ENCODE measurements at places on chromosomes 16 and 17.
A peak's percentile ranks its signal among the peaks of the same experiment; 100 is the strongest.

GRCh38 chr16:50573947-50574744 is 25.9 kb downstream of the NKD1 start:
- DNase-seq: no peak

DNA sequence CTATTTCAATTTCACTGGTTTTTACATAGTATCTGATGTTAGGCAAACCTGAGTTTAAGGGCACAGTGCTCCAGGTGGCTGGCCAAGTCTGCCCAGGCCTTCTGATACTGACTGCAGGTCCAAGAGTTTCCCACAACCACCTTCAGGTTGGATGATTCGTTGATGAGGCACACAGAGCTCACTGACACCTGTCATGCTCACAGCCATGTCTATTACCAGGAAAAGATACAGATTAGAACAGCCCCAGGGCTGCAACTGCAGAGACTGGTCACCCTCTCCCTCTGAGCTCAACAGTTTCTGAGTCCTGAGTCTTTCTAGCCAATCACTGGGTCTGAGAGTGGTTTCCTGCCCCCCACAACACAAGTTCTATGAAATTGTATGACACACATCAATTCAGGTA is 37.2 kb downstream of the MEAK7 start:
- DNase-seq: no peak

DNA sequence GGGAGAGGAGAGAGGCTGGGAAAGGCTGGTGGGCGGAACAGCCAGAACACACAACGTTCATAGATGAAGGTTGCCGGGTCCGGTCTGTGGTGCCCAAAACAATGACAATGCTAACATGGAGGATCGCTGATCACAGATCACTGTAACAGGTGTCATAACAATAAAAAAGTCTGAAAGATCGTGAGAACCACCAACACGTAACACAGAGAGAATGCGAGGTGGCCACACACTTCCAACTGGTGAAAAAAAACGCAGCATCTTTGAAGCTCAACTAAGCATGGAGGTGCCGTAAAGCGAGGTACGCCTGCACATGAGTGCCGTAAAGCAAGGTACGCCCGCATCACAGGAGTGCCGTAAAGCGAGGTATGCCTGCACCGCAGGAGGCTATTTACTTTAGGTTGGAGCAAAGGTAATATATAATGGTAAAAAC is 42.3 kb downstream of the ABR start:
- no peak for DNase-seq

DNA sequence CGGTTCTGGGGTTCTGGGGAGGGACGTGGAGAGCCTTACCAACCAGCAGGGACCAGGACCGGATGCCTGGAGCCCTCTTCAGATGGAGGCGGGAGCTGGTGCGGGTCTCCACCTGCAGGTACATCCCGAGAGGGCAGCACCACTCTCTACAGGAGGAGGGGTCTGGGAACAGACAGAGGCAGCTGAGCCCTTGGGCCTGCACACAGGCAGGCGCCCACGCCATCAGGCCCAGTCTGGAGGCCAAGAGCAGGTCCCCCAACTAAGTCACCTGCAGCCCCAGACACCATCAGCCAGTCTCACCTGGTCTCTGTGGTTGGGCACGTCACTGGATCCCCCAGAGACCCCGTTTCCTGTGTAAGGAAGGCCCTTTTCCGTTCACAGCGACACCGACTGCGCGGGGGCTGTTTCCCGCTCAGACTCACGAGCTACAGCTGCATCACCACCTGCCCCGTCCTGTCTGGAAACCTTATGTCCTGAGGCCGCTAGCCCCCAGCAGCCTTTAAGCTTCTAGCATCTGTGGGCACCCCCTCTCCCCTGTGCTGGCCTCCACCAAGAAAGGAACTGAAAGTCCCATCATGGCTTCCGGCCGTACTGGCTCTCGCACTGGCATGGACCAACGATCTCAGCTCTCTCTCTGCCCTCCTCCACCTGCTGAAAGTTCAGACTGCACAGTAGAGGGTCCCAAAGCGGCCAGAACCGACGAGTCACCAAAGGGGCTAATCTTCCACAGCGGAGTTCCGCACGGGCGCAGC is 1.2 kb downstream of the CYBC1 start:
- no peak for DNase-seq

DNA sequence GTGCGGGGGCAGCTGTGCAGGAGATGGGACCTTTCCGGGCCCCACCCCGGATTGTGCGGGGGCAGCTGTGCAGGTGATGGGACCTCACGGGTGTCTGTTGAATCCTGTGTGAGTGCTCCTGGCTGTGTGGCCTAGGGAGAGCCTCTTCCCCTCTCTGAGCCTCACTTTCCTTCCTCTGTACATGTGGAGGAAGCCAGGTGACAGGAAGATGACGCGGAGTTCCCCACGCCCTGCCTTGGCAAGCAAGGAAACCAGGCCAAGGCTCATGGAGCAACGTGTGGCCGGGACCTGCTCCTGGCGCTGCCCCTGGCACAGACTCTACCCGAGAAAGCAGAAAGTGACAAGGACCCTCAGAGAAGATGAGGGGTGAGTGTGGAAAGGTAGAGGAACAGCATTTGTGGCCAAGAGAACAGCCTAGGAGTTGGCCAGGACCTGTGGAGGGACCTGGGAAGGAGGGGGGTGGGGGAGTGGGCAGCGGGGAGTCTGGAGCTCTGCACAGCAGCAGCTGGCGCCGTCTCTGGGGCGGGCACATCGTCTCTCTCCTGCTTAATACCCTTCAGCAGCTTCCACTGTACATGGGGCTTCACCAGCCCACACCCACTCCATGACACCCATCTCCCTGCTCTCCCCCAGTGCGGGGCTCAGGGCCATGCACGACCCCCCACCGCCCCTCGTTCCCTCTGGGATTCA is 38.4 kb upstream of the PABPN1L start:
- no peak for DNase-seq

GRCh38 chr17:12536021-12536420 is 129.7 kb upstream of the MYOCD start:
- no peak for DNase-seq

DNA sequence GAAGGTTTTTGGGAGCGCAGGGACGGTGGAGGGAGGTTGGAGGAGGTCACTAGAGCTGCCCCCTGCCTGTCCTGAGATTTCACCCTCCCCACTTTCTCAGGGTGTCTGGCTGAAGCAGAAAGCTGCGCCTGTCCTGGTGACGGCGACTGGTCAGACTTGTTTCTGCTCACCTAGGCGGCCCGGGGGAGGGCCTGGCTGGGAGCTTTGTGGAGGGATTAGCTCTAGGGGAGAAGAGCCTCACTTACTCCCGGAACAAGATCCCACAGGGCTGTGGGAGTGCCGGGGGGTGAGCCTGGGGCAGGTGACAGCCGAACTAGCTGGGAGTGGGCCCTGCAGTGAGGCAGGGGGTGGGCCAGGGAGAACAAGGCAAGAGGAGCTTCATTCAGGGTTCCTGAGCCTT is 11.5 kb downstream of the NHERF1 start:
- no peak for DNase-seq

- DNase-seq: no peak
Measured at GRCh38 chr17:71192848-71193247, 928.0 kb upstream of the SOX9 start.

- no peak for DNase-seq
Measured at GRCh38 chr16:89583197-89583894, 7.8 kb downstream of the CPNE7 start.

DNA sequence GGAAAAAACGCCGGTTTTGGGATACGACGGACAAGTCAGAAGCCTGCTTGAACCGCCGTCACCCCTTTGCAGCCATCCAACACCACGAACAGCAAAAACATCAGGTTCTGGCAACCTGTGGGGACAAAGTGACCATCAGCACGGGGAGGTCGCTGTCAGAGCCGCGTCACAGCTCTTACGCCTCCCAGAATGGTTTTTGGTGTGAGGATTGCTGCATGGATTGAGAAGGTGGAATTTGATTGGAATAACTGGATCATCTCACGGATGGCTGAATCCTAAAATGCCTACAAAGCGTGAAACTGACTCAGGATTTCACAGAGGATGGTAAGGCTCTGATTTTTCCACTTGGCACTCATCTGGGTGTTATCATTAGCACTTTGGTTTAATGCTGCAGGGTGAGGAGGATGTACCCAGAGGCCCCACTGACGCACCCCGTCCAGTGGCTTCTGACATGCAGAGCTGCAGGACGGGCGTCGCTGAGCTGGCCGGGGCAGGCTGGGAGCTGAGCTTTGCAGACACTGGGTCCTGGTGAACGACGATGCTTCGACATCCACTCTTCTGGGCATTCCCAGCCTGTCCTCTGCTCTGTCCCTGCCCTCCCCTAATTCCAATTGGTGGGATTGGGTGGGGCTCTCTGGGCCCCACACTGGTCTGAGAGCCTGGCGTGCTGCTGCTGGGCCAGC is 73.4 kb upstream of the CREBBP start:
- no peak for DNase-seq

GRCh38 chr17:42438600-42439567 is 15.8 kb upstream of the CAVIN1 start:
- DNase-seq: no peak

GRCh38 chr17:41065829-41066624 is at the start of gene KRTAP2-4:
KRTAP2-4 (minus strand) TSS chr17:41065879; CDS start chr17:41065845, 34 bp downstream.
- peak; percentile 73 for DNase-seq

DNA sequence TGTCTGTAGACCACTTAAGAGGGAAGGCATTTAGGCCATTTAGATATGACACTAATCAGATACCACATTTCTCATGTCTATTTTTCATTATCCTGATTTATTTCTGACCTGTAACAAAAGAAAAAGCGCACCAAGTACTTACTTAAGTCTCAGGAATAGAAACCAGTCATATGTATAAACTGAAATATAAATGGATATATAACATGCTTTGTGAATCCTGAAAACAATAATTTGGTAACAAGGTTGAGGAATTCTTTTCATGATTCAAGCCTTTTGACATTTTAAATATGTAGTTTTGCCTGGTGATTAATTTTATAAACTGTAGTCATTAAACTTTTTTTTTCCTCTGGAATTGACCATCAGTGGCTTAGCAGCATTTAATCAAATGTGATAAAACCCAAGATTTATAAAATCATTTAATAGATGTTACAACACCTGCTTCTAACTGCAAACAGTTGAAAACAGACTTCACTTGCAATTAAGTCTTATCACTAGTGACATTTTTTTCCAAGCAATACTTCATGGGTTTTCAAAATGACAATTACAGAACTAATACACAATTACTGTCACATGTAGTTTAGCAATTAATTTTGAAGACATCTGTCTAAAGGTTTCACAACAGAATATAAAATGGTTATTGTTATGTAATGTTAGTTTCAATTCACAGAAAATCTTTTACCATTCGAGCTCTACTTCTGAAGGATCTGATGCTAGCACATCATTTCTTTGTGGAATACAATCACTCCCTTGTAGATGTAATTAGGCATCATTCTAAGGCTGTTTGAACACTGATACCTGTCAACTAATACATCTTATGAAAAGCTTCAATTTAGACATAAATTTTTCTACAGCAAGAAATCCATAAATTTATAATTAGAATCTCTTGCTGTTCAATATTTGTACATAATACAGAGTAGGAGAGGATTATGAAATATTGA is 110.3 kb downstream of the TOX3 start:
- no peak for DNase-seq

- peak; percentile 54 for DNase-seq
Measured at GRCh38 chr17:78748730-78749317, 33.2 kb downstream of the CYTH1 start.

DNA sequence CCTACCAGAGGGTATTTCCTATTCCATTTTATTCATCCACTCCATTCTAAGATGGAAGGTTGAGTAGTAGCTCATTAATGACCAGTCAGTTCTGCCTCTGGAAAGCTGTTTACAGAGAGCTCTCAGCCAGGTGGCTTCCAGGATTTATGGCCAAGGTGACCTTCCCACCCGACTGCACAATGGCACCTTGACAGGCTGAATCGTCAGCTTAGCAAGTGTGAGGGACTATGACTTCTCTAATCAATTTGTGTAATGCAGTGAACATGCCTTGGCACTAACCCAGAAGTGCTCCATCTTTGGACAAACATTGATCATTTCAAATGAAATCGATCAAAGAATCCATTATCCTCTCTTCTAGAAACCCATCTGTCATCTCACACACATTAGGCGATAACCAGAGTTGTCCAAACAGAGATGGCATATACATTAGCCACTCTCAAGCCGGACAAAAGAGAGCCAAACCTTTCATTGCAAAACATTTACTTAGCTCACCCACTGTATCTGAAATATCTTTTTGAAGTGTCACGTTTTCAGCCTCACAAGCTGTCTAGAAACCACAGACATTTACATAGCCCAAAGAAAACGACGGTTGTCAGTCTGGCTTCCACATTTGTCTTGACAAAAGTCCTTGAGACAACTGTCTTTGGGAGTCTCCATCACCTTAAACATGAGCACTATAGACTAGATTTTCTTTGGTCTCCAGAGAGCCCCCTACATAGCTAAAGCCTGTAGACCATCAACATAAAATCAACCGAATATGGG is 35.6 kb downstream of the CLEC3A start:
- no peak for DNase-seq

DNA sequence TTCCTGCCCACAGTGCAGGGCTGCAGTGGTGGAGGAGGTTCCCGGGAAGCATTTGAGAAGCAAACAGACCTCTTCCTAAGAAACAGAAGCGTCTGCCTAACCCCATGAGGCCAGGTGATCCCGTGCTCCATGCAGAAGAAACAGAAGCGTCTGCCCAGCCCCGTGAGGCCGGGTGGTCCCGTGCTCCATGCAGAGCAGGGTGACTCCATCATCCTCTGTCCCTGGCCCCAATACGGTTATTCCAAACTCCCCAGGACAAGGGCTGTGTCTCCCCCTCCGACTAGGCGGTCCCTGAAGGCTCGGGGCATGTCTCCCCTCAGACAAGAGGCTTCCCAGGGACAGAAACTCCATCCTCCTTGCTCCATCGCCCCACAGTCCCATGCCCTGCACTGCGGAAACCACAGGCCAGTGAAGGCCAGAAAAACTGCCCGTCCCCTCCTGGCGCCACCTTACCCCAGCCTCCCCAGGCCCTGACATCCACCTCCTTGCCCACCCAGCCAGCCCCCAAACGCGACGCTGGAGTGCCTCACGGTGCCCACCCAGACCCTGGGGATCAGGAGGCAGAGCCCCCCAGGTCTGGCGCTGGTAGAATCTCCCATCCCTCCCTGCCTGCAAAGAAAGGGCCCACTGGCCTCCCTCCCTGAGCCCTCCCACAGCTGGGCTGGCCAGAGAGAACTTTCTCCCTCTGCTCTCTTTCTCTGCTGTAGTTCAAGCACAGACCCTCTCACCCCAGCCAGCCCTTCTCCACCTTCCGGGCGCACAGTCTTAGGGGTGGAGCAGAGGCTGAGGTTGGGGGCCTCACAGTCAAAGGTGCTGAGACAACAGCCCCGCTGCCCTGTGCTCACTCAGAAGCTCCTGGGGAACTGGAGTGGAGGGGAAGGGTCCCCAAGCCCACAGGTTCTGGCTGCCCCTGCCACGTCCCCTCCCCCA is 30.6 kb upstream of the KRT17 start:
- DNase-seq: no peak

GRCh38 chr16:78425891-78426510 is 326.5 kb downstream of the WWOX start:
- no peak for DNase-seq

GRCh38 chr16:81695321-81696165 is 83.5 kb upstream of the PLCG2 start:
- DNase-seq: no peak

GRCh38 chr17:9090641-9091096 is 69.4 kb downstream of the NTN1 start:
- DNase-seq: no peak

GRCh38 chr17:3978421-3979289 is 14.4 kb upstream of the ATP2A3 start:
- no peak for DNase-seq

Measured in GM03348 (cell line).